ENCODE measurements at places on chromosomes 5 and 9.

GRCh38 chr9:114662081-114662989, 4.7 kb upstream of the TEX53 start:
- ATAC-seq: peak; percentile 84

- no peak for ATAC-seq
These were observed 136.9 kb upstream of the KLF9 start for GRCh38 chr9:70551396-70551795.

- no peak for ATAC-seq
These were observed 1640.9 kb upstream of the C9orf72 start for GRCh38 chr9:29214154-29214689.

DNA sequence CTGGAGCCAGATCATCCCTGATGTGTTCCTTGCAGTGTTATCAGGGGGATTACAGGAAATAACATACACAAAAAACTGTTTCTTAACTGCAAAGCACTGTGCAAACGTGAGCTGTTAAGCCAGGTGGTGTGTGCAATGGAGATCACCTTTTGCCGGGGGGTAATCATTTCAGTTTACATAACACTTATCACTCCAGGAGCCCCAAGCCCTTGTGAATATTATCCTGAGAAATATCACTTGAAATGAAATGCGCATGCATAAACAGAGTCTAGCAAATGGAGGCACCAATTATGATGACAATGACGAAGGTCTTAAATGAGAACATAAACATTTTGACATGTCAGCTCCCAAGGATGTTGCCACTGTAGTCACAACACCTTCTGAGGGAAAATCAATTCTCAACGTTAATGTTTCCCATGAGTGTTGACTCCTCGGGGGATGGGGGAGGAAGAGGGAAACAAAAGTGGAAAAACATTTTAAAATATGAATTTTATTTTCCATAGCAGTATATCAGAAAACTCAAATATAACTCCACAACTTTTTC, 54.5 kb upstream of the RAD23B start:
- ATAC-seq: no peak
